Epithelial cell of prostate (primary cell): ENCODE measurements at places on chromosomes 3 and 15.

GRCh38 chr3:122392868-122393844 is 9.2 kb downstream of the FAM162A start:
- no peak for DNase-seq

GRCh38 chr3:73624017-73624820 is 522 bp downstream of the PDZRN3 start:
- no peak for DNase-seq

GRCh38 chr15:76058714-76059319 is 968 bp upstream of the TMEM266 start:
- DNase-seq = no peak

DNA sequence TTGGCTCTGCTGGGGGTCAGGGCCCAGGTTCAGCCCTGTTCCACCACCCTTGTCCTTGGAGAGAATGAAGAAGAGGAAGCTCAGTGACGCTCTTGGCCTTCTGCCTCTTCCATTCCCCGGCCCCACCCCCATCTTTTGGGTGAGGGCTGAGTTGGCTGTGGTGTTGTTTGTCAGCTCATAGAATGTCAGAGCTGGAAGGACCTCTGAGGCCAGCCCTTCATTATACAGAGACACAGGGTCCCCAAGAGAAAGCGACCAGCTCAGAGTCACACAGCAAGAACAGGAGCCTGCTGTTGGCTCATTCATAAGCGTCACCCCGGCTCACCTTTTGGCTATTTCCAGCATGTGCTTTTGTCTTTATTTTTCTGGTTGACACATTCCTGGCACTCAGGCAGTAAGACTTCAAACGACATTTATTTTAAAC is 68.2 kb downstream of the AAGAB start:
- DNase-seq = no peak

- no peak for DNase-seq
These were observed 56.6 kb downstream of the BBX start for GRCh38 chr3:107579371-107579770.

DNA sequence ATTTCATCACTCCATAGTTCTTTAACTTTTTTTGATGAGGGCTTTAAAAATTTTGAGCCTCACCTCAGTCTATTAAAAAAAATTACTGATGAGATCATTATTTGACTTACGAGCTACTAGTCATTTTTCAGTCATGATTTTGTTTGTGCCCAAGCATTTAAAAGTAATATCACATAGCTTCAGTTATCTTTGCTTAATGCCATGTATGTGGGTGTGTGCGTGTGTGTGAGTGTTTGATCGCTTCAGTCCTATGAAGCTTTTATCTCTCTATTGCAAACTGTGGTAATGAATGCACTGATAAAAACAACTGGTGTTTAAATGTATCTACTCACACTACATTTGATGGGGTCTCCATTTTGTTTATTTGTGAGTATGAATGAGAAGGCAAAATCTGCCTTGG is 49.8 kb downstream of the RSRC1 start:
- no peak for DNase-seq

- DNase-seq = no peak
These were observed 305.3 kb downstream of the EPHB1 start for GRCh38 chr3:135100366-135100765.

GRCh38 chr3:178844916-178845315 is 226.7 kb downstream of the ZMAT3 start:
- DNase-seq = no peak

- no peak for DNase-seq
These were observed 9.2 kb upstream of the ITGA11 start for GRCh38 chr15:68441045-68441743.

DNA sequence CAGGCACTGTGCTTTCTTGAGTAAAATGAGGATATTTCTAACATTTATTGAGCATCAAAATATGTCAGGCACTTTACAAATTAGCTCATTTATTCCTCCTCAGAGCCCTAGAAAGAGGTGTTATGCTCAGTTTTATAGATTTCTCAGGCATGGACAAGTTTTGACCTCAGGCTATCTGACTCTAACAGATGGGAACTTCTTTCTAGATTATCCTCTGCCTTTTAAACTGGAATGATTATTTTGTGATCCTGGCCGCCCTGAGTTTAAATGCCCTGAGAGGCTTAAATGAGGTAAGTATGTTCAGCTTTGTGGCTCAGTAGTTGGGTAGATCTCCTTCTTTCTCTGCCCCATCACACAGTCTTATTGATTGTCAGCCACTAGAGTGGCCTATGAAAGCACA is 32.3 kb upstream of the ATP1B3 start:
- DNase-seq = no peak

DNA sequence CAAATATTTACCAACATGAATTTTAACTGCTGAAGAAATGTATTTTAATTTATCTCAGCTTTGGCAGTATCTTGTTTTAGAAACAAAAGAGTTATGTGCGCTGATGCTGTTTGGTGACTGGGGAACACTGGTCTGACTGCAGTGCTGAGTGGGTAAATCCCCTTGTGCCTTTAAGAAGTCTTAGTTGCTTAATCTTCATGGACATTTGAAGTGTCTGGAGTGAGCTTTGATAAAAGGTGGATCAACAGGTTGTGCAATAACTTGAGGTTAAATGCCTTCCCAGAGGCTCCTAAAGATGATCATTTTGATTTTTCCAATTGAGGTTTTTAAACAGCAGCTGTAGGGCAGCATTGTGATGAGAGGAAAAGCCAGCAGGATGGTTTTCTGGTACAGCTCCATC is 68.7 kb downstream of the TP63 start:
- DNase-seq = no peak

DNA sequence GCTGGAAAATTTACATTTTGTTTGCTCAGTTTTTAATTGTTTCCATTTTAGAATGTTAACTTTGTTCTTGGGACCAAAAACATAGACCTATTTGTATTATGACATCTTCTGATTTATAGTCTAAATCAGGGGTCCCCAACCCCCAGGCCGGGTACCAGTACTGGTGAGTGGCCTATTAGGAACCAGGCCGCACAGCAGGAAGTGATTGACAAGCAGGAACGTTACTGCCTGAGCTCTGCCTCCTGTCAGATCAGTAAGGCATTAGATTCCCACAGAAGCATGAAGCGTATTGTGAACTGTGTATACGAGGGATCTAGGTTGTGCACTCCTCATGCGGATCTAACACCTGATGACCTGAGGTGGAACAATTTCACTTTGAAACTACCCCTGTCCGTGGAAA is 51.9 kb downstream of the GHSR start:
- DNase-seq = no peak

- no peak for DNase-seq
These were observed 40.5 kb downstream of the PPCDC start for GRCh38 chr15:75063889-75064288.

DNA sequence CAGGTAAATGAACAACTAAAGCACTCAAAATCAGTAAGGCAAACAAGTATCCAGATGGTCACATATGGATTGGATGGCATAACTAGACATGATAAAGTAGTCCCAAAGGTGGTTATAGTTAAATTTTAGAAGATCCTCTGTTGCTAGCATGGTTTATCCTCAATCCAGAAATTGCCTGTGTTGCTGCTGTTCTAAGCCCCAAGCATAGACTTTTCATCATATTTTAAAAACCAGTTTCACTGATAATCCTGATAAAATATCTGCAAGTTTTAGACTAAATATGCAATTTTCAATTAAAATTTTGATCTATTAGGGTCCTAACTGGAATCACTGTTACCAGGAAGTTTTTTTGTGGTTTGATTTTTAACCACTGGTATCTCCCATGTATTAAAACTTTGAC is 35.4 kb downstream of the MBNL1 start:
- DNase-seq = no peak

DNA sequence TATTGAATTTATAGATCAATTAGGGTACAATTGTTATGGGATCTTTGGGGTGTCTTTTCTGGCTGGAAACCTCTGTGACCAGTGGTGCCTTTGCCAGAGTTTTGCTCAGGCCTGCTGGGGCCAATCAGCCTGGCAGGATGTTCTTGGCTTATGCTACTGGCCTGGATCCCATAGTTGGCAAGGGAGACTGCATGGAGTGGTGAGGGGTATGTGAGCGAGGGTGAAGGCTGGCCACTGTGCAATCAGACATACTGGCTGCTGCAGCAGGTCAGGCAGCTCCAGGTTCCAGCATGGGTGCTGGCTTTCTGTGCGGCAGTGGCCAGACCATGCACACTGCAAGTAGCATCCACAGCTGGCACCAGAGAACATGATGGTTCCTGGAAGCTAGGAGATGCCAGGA is 1053.2 kb upstream of the GBE1 start:
- no peak for DNase-seq

- DNase-seq = no peak
These were observed 51.2 kb downstream of the KLHL25 start for GRCh38 chr15:85743392-85744055.

DNA sequence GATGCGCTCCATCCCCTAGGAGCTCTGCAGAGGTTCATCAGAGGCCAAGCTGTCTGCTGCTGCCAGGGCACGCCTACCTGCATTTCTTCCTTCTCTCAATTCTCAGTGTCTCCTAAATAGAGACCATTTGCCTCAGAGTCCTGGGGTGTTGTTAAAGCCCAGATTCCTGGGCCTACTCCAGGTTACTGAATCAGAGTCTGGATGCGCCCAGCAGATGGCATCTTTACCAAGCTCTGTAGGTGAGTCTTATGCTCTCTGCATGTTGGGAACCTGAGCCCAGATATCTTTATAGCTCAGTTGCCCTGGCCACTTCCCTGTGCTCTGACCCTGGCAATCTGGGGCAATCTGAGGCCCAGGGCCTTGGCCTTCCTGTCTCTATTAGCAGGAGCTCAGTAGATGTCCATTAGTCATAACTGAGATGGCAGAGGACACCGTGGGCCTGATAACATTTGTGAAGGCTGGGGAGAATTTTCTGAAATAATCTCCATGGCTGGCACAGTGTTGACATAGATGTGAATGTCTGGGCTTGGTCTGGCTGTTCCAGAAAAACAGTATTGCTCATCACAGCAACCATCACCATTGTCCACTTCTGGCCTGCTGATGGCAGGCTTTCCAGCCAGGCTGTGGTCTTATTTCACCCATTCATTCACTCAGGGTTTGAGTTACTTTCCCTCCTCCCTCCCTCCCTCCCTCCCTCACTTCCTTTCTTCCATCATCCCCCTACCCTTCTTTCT is 13.3 kb upstream of the RBP1 start:
- DNase-seq = no peak

- no peak for DNase-seq
These were observed 87.3 kb downstream of the CHRD start for GRCh38 chr3:184467171-184467570.

DNA sequence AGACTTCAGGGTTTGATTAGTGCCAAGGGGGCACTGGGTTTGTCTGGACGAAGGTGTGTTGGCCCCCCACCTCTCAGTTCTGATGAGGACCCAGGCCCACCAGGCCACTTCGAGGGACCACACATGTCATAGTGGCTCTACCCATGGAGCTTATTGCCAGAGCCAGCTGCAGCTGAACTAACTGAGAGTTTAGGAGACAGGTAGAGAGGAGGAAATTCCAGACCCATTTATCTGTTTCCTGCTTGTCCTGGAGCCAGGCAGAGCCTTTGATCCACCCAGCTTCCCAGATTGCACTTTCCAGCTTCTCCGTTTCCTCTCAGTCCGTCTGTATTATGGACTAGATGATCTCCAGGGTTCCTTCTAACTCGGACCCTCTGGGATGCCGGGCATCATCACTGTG is 20.9 kb downstream of the SLC24A1 start:
- no peak for DNase-seq

- peak; percentile 5 for DNase-seq
These were observed 911.6 kb upstream of the ARPP21 start for GRCh38 chr3:34727700-34728099.

DNA sequence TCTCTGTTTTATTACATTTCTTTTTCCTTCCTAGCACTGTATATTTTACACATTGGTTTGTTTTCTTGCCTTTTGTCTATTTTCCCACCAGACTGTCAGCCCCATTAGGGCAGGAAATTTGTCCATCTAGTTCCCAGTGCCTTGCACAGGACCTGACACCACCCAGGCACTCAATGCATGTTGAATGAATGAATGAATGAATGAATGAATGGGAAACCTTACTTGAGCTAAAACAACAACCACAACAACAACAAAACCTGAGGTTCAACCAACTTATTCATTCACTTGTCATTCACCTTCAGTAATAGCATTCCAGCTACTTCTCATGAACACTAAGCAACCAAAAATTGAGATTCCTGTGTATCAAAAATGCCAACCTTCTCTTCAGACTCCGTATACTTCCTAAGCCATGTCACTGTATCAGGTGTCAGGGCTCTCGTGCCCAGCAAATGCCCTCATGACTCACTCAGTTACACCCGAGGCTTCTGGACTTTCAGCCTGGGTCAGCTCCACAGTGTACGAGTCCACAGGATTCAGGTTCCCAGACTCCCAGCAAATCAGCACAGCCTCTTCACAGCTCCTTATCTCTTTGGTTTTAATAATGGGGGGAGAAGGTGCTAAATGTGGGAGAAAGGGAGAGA is 37.3 kb downstream of the FSD2 start:
- no peak for DNase-seq

DNA sequence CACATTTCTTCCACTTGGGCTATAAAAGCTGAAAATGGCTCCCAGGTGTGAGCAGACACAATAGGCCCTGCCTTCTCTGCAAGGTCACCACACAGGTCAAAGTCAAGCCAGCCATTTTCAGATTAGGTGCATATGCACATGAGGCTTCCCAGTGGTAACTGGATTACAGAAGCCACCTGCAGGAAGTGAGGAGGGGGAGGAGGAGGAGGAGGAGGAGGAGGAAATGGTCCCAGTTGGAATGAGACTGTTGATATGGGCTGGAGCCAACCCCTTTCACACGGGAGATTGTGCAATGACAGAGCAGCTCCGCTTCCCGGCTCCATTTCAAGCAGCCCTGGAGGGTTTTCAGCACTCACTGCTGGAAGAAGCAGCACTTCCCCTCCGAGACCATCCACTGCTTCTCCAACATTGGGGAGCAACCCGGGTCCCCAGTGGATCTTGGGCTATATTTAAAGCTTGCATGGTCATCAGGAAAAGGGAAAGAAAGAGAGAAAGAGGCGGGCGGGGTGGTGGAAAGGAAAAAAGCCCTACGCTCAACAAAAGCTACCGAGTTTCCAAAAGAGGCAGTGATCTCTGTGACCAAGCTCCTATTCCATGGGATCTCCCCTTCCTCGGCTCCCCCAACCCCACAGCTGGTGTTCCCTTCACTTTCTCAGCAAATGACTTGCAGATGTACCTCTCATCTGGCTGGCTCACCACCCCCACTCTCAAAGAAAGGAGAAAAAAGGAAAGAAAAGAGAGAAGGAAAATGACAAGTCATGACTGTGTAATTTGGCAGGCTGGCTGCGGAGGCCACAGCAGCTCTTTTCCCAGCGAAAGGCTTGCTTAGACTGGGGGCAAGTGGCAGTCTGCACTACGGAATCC is 58.3 kb downstream of the LRIG1 start:
- DNase-seq = no peak

- DNase-seq = no peak
These were observed 219.9 kb upstream of the IGF1R start for GRCh38 chr15:98428253-98428989.
